CD8-positive, alpha-beta memory T cell (primary cell): ENCODE measurements at places on chromosomes 6 and 20. TPM values are rescaled to one million over a fixed set of nuclear protein-coding genes. Genes with fewer than 3 reads are reported as not detected.

The ARMH2 gene
- total RNA-seq, result not detected

The TAAR6 gene
- not detected for total RNA-seq

The NRN1 gene
- total RNA-seq, result 0.24 TPM

The OR2B6 gene
- not detected for total RNA-seq

The VPS16 gene
- total RNA-seq, result 49.1 TPM

The SOX4 gene
- 0.66 TPM for total RNA-seq

The COL11A2 gene
- total RNA-seq, result 0.69 TPM

The PTGIS gene
- 7.8 TPM for total RNA-seq

The HRH3 gene
- total RNA-seq, result not detected

The PSORS1C1 gene
- total RNA-seq, result not detected

The PXMP4 gene
- total RNA-seq, result 8.4 TPM

The TTK gene
- 19.4 TPM for total RNA-seq

The CYP39A1 gene
- total RNA-seq, result not detected

The PRL gene
- not detected for total RNA-seq

The XRN2 gene
- 93.6 TPM for total RNA-seq

The PBOV1 gene
- not detected for total RNA-seq

The ABCC10 gene
- total RNA-seq, result 36.4 TPM

The SLC52A3 gene
- not detected for total RNA-seq

The SALL4 gene
- 0.11 TPM for total RNA-seq

The NKX2-4 gene
- not detected for total RNA-seq

The GPSM3 gene
- total RNA-seq, result 89.5 TPM

The AIF1 gene
- total RNA-seq, result 35.6 TPM

The KIF6 gene
- total RNA-seq, result 0.22 TPM

The APOBEC2 gene
- not detected for total RNA-seq

The DEFB115 gene
- not detected for total RNA-seq

The NKX2-2 gene
- total RNA-seq, result not detected

The ID4 gene
- total RNA-seq, result not detected

The SDCBP2 gene
- total RNA-seq, result 4.7 TPM

The WDR27 gene
- 29.4 TPM for total RNA-seq

The NKAPL gene
- total RNA-seq, result 0.22 TPM

The IMPG1 gene
- not detected for total RNA-seq

The WFDC2 gene
- total RNA-seq, result 0.55 TPM

The ALDH8A1 gene
- 0.82 TPM for total RNA-seq
